ENCODE measurements at places on chromosomes 11 and 22.

GRCh38 chr11:11533751-11534150 is 88.1 kb downstream of the GALNT18 start:
- DNase-seq: no peak

GRCh38 chr11:44308256-44308922 is 1.6 kb downstream of the ALX4 start:
- DNase-seq: no peak

DNA sequence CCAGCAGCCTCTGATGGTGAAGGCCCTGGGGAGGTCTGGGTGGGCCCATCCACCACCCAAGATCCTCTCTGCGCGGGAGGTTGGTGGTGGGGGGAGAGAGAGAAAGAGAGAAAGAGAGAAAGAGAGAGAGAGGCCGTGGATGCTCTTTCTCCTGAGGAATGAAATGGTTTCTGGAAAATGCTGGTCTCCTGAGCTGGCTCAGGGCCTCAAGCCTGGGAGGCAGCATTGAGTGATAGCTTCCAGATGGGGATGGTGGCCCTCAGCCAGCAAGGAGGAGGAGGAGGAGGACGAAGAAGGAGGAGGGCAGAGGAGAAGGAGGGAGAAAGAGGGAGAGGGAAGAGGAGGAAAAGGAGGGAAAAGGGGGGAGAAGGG is 4.6 kb downstream of the TSPAN32 start:
- DNase-seq: no peak

DNA sequence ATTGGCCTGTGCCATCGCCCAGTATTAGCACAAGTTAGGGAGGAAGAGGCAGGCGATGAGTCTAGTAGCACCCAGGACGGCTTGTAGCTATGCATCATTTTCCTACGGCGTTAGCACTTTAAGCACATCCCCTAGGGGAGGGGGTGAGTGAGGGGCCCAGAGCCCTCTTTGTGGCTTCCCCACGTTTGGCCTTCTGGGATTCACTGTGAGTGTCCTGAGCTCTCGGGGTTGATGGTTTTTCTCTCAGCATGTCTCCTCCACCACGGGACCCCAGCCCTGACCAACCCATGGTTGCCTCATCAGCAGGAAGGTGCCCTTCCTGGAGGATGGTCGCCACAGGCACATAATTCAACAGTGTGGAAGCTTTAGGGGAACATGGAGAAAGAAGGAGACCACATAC is 4.3 kb downstream of the TMEM25 start:
- no peak for DNase-seq

DNA sequence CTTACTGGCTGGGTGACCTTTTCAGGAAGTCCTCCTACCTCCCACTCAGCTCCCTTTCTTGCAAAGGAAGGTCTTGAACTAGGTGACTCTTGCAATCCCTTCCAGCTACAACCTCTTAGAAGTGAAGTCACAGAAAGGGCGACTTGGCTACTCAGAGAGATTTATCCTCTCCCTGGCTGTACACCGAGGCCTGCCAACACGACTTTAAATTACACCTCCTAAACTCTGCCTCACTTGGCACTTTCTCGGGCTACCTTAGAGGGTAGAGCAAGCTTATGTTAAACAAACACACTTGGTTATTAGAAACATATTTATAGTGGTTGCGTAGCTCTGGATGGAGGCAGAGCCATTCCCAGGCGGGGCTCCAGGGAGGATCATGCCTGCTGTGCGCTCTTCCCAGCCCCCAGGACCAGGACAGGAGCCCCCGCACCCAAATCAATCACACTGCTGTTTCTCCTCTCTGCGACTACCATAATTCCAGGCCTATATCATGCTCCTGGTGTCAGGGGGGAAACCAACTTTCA is 358.4 kb downstream of the BUD13 start:
- DNase-seq: no peak

- no peak for DNase-seq
Measured at GRCh38 chr22:17897858-17898257, 123.6 kb upstream of the BID start.
